NCI-H524 treated with DMSO at 0.1 percent for 48 hours (cell line): ENCODE measurements at places on chromosomes 5 and 9.
A peak's percentile ranks its signal among the peaks of the same experiment; 100 is the strongest.

DNA sequence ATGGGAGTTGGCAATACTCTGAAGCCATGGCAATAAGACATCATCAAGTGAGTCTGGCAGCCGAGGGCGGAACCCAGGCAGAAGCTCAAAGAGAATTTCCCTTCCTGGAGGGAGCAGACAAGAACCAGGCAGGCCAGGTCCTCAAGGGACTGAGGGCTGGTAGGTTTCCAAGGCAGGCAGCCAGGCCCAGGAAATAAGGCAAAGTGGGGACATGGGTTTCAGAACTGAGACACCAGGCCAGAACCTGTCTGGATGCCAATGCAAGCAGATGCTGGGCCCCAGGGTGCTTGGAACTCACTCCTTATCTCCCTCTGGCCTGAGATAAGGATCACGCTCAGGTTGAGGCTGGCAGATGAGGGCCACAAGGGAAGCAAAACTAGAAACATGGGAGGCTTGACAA, 8.9 kb downstream of the TSSK1B start:
- DNase-seq: no peak

GRCh38 chr5:66255714-66256113, 111.6 kb downstream of the SREK1 start:
- DNase-seq: no peak

DNA sequence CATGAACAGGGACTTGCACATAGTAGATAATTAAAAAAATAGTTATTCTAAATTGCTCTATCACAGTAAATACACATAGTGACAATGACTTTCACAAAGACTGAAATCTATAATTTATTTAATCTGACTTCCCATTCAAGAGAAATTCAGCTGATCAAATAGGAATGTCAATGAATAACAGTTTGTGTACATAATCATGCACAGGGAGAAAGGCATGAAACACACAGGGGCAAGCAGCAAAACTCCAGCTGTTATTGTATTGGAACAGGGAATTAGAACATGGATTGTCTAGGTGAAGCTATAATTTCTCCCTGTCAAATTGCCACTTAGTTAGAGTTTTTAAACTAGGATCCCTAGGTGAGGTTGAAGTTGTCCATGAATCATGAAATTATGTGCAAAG, 99.9 kb downstream of the HCN1 start:
- no peak for DNase-seq

- no peak for DNase-seq
Measured at GRCh38 chr5:169832845-169833244, 147.4 kb downstream of the INSYN2B start.

DNA sequence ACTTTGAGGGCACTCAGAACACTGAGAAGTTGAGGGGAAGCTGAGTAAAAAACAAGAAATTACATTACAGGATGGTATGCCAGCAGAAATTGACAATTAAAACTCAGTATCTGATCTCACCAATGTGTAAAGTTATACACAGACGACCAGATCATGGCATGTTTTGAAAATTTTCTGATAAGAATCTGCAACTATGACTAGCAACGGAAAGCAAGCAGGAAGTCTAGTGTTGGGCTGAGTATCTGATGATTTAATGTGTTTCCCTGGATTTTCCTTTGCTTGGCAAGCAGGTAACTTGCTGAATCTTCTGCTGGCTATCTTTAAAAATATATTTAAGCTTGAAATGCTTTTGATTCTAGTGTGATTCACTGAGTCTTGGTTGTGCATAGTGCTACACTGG, 5.2 kb upstream of the GCNT4 start:
- DNase-seq: no peak

- no peak for DNase-seq
Measured at GRCh38 chr5:172509405-172509781, 55.1 kb upstream of the SH3PXD2B start.

GRCh38 chr5:156654444-156654843, 195.7 kb upstream of the PPP1R2B start:
- no peak for DNase-seq

DNA sequence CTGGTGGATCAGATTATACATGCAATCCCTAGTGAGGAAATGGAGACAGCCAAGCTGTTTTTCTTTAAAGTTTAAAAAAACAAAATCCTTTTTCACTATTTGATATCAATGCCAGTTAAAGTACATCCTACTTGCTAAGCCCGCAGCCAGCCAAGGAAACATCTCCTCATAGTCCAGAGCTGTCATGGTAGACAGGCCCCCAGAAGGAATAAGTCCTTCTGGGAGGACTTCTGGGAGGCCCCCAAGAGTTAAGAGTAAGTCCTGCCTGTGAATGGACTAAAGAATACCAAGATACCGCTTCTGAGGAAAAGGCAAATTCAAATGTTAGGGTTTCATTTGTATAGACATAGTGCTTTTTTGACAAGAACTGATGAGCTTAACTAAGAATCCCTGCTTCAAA, 38.3 kb downstream of the MOCS2 start:
- no peak for DNase-seq

GRCh38 chr5:31811210-31811609, 172.3 kb downstream of the PDZD2 start:
- DNase-seq: no peak

GRCh38 chr5:19266791-19267190, 721.2 kb downstream of the CDH18 start:
- DNase-seq: peak; percentile 43

DNA sequence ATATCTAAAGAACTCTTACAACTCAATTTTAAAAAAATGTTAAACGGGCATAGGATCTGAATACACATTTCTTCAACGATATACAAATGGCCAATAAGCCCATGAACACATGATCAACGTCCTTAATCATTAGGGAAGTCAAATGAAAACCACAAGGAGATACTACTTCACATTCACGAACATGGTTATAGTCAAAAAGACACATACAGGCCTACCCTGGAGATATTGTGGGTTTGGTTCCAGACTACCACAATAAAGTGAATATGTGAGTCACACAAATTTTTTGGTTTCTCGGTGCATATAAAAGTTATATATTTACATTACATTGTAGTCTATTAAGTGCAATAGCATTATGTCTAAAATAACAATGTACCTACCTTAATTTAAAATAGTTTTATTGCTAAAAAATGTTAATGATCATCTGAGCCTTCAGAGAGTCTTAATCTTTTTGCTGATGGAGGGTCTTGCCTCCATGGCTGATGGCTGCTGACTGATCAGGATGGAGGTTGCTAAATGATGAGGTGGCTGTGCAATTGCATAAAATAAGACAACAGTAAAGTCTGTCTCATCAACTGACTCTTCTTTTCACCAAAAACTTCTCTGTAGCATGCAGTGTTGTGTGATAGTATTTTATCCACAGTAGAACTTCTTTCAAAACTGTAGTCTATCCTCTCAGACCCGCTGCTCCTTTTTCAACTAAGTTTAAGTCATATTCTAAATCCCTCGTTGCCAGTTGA, 15.1 kb downstream of the AK3 start:
- no peak for DNase-seq

- DNase-seq: no peak
Measured at GRCh38 chr5:180463216-180463900, 30.8 kb upstream of the CNOT6 start.

GRCh38 chr9:74610523-74611061, 113.5 kb downstream of the RORB start:
- DNase-seq: no peak

DNA sequence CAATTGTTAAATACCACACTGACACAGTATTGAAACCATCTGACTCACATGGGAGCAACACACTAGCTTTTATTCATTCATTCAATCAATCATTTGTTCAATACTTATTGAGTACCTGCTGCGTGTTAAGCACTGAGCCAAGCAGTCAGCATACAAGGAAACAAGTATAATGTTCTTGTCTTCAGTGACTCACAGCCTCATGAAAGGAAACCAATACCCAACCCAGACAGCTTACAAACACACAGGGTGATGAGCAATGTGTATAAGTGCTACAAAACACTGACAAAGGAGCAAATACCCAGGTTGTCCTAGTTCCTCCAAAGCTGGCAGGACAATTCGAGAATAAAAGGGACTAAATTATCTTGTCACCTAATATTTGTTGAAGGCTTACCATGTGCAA, 67.6 kb upstream of the RASEF start:
- no peak for DNase-seq

GRCh38 chr9:76943054-76943453, 37.1 kb upstream of the PRUNE2 start:
- no peak for DNase-seq

DNA sequence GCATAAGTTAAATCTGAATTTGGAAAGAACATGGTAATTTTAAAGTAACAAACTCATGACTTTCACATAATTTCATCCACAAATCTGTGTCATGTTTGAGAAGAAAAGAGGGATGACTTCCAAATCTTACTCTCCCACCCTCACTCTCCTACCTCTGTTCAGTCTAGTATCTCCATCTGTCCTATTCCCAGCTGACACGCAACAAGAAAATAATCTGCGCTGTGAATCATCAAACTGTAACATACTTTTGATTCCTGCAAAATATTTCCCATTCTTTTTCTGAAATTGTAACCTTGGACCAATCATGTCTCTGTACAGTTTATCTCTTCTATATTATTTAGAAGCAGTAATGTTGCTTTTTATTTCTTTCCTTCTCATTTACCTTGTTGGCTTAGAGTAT, 91.4 kb downstream of the SLC12A2 start:
- DNase-seq: no peak

DNA sequence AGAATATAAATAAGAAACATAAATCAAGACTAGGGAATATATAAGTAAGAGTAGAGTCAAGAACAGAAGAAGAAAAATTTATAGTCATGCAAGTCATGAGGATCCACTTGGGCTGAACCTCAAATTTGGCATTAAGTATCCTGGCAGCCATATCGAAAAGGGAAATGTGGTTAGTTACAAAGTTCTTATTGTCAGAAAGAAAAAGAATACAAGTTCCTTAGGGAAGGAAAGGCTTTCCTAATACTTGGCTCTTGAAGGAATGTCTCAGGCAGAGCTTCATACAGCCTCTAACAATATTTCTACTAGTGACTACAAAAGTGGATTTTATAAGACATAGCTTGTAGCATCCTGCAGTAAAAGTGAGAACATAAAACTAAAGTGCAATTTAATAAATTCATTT, 45.4 kb downstream of the TMEM252 start:
- DNase-seq: no peak

- DNase-seq: no peak
Measured at GRCh38 chr5:89756955-89757354, 652.6 kb downstream of the CETN3 start.

GRCh38 chr5:157312492-157312891, 46.6 kb downstream of the CYFIP2 start:
- no peak for DNase-seq

DNA sequence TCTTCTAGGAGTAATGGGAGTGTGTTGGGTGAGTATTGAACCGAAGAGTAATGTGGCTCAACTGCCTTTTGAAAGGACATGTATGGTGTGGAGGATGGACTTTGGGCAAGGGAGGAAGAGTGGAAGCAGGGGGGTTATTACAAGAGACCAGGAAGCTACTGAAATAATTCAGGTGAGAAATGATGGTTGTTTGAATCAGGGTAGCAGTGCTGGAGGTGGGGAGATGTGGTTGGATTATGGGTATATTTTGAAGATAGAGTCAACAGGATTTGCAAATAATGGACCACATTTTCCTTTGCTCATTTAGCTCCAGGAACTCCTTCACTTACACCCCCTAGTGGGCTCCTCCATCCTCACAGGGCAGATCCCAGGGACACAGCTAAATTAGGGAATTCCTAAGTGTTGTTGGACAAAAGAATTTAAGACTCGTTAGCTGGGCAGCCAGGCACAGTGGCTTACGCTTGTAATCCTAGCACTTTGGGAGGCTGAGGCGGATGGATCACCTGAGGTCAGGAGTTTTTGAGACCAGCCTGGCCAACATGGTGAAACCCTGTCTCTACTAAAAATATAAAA, 1.2 kb upstream of the SLC4A9 start:
- no peak for DNase-seq

DNA sequence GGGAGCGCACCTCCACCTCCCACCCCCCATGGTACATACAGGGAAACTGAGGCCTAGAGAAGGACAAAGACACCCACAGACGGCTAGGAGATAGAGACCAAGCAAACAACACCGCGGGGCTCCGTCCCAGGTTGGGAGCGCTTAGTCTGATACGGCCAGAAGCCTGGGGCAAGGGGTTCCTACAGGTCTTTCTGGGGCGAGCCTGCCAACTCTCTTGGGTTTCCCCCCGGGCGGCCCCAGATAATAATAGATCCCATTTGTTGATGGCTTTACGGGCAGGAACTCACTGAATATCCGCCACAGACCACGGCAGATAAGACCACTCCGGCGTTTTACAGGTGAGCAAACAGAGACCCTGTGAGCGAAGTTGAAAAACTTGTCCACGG, 5.0 kb upstream of the EBF1 start:
- no peak for DNase-seq
